ENCODE measurements at places on chromosomes 13 and 19.
A peak's percentile ranks its signal among the peaks of the same experiment; 100 is the strongest.

GRCh38 chr19:11321191-11322126 lies 18.0 kb downstream of the RAB3D start:
- no peak for DNase-seq

DNA sequence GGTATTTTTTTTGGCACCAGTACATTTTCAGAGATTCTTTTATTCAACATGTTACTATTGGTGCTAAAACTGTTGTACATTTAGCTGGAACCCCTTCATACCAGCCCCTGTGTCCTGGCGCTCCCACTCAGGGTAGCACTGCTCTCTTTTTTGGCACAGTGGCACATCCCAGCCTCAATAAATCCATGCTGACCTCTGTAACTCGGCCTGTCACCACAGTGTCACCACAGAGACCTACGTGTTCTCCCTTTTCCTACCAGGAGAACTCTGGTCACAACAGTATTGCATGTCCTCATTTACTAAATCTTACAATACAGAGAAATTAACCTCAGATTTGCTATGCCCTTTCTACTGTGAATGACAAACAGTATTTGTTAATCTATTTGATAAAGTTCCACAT lies 10.2 kb downstream of the MPHOSPH8 start:
- DNase-seq: no peak

DNA sequence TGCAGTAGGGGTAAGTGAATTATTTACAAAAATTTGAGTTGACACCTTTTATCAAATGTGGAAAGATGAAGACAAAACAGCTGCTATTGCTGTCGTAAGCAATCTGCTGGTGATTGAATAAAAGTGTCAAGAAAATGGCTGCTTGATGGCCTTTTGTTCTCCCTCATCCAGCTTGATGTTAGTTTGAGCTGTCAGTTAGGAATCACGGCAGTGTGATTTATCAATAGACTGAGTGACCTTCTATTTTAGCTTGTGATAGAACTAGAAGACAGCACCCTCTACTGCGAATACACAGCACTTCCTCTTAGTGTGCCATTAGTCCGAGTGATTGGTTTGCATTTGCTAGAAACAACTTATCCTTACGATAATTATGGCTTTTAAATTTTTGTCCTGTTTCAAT lies 76.3 kb downstream of the MZT1 start:
- no peak for DNase-seq

GRCh38 chr19:41905273-41906002 lies 22.5 kb downstream of the ARHGEF1 start:
- no peak for DNase-seq

DNA sequence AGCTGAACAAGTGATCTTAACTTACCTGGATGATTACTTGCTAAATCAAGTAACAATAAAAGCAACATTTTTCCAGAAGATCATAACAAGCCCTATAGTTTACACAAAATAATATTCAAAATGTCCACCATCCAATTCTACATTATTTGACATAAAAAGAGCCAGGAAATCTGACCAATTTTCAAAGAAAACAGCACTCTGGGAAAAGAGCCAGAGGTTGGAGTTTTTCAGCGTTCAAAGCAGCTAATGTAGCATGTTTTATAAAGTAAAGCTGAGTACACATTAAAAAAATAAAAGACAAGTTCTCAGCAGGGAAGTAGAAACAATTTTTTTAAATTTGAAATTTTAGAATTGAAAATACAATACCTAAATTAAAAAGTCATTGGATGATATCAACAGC lies 62.6 kb downstream of the UFM1 start:
- DNase-seq: no peak

GRCh38 chr13:98978280-98978679 lies 416 bp upstream of the DOCK9 start:
- peak; percentile 69 for DNase-seq

DNA sequence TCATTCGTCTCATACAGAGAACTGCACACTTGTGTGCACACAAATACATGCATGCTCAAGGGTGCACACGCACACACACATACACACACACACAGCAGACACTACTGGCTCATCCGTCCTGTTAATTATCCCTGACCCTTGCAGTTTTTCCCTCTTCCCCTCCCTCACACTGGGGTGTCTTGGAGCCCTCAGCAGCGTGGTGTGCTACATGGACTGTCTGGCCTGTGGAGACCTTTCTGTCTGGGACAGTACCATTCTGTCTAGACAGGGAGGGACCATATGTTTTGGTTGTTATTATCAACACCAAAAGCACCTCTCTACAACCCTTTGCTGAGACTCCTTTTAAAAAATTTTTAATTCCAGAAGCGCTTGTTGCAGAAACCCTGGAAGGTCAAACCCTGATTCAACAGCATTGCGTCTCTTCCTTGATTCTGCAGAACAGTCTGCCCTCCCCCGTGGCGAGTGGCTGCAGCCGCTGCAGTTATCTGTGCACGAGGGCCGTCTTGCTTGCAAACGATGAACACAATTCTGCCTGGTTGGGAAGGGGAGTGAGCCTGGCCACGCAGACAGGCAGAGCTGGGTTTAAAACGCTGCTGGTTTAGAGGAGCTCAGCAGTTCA lies 374.0 kb downstream of the IRS2 start:
- no peak for DNase-seq

DNA sequence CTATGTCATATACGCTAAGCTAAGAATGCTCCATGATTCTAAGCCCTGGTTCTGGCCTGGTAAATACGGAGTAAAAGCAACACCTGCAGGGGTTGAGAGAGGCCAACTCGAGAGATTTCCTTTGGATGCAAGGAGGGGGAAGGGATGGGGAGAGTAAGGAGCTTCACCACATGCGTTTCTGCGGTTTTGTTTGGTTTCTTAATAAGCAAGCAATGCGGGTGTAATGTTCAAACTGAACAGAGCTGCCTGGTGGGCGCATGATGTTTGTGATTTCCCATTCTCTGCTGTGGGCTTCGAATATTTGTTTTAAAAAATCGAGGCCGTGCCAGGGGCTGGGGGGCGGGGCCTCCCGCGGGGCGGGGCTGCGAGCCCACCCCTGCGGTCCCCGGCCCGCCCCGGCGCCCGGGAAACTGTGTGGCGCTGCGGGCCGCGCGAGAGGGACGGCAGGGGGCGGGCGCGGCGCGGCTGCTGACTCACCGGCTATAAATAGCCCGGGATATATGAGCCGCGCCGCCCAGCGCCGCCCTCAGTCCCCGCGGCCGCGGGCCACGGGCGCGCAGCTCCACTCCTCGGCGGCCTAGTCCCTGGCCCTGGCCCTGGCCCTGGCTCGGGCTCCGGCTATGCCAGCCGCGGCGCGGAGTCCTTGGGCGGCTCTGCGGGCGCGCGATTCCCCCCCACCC lies 5.1 kb downstream of the BBC3 start:
- DNase-seq: peak; percentile 59

DNA sequence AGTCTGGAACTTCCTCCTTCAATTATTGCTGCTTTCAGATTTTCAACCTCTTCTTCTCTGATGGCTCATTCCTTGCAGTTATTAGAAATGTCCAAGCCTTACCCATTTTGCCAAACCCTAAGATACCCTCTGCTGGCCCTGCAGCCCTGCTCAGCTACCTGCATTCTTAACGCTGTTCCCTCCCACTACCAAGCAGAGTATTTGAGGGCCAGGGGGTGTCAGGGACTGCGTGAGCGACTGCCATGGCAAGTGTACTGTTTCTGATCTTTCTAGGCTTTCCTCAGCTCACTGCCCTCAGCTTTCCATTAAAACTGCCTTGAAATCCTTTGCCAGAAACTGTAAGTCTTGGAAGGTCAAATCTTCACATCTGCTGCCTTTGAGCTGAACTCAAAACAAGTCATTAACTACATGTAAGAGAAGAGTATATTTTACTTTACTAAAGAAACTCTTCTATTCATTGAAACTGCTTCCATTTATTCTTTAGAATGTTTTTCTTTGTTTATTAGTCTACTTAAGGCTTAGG lies 41.0 kb downstream of the HS6ST3 start:
- no peak for DNase-seq

GRCh38 chr13:75639454-75639853 lies 3.3 kb downstream of the LMO7 start:
- DNase-seq: no peak

- DNase-seq: no peak
Measured at GRCh38 chr13:29654843-29655547, 59.5 kb upstream of the SLC7A1 start.

GRCh38 chr13:76854894-76855293 lies 31.3 kb downstream of the KCTD12 start:
- no peak for DNase-seq

DNA sequence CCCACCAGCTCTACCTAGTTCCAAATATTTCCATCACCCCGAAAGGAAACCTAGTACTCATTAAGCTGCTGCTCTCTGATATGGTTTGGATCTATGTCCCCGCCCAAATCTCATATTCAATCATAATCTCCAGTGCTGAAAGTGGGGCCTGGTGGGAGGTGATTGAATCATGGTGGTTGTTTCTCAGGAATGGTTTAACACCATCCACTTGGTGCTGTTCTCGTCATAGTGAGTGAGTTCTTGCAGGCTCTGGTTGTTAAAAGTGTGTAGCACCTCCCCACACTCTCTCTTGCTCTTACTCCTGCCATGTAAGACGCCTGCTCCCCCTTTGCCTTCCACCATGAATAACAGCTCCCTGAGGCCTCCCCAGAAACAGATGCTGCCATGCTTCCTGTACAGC lies 43.4 kb upstream of the MED4 start:
- no peak for DNase-seq

- no peak for DNase-seq
Measured at GRCh38 chr19:16564842-16565241, 7.4 kb downstream of the SLC35E1 start.

GRCh38 chr13:76570510-76570971 lies 315.7 kb downstream of the KCTD12 start:
- DNase-seq: no peak

DNA sequence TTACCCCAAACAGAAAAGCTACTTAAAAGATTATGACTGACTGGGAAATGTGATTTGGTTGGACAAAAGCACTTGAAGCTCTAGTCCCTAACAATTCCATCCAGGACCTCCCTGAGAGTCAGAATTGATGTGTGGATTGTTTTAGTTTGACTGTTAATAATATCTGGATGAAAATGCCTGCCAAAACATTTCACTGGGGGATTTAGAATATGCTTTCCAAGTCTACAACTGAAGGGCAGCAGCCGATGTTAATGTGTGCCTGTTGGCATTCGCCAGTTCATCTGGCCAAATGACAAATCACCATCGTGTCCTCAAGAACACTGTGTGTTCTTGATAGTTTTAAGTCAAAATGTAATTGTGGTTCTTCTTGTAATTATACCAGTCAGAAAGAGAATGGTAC lies 76.0 kb upstream of the TSC22D1 start:
- no peak for DNase-seq

DNA sequence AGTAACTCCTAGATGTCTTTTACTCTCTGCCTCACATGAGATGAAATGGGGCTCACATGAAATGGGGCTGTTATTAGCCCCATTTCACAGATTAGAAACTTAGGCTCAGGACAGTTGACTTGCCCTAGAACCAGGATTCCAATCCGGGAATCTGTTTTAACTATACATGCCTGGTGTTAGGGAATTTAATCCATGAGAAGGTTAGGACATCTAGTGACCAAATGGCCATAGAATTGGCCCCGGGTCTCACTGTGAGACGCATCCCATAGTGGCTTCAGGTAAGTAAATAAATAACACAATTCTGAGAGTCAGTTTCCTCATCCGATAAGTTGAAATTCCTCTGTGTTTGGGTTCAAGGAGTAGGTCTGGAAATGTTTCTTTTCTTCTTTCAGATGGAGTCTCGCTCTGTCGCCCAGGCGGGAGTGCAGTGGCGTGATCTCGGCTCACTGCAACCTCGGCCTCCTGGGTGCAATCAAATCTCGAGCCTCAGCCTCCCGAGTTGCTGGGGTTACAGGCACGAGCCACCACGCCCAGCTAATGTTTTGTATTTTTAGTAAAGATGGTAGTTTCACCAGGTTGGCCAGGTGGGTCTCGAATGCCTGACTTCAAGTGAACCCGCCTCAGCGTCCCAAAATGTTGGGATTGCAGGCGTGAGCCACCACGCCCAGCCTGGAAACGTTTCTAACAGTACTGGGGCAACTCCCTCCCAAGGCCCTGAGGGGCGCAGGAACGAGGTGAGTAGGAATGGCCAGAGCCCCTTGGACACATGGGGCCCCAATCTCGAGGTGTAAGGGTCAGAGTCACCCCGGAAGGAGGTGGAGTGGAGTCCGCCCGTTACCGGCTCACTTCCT lies 1.2 kb upstream of the ZNF574 start:
- DNase-seq: no peak

GRCh38 chr19:46728693-46729339 lies 11.9 kb upstream of the PRKD2 start:
- no peak for DNase-seq

DNA sequence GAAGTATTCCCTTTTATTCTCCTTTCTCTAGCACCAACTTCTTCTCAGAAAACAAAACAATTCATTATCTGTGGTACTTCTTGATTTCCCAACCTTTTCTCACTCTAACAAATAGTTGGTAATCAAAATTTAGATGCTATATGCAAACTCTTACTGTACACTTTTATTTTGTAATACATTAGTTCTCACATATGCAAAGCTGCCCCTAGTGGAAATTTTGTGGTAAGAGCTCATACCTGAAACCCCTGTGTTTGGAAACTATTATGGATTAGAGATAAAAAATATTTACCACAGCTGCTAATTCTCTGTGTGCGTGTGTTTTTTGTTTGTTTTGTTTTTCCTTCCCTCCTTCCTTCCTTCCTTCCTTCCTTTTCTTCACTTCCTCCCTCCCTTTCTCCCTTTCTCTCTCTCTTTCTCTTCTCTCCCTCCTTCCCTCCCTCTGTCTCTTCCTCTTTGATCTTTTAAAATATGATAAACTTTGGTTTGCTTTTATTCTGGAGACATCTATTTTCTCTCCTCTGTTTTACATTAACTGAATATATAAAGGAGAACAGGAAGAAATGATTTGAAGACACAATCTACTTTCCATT lies 537.4 kb downstream of the SLITRK6 start:
- no peak for DNase-seq

DNA sequence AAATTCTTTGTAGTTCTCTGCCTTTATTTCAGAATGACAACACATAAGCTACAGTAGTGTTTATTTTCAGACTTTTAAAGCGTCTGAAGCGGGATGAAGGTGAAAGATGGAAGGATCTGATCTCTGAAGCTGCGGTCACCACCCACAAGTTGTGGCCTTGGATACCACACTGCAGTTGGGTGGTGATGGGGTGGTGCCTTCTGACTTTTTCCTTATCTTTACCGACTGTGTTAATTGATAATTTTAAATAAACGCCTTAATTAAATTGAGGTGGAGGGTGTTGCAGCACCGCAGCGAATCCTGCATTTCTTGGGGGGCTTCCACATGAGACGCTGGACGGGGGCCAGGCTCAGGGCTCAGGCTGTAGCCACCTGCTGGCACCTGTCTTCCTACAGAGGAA lies 1.3 kb downstream of the TFDP1 start:
- DNase-seq: no peak

GRCh38 chr13:52850072-52850395 lies 1.6 kb upstream of the PCDH8 start:
- no peak for DNase-seq

GRCh38 chr19:45523642-45524256 lies 16.5 kb downstream of the VASP start:
- DNase-seq: peak; percentile 61

Measured in AG04450 (cell line).